ENCODE measurements at places on chromosomes 4 and X.

DNA sequence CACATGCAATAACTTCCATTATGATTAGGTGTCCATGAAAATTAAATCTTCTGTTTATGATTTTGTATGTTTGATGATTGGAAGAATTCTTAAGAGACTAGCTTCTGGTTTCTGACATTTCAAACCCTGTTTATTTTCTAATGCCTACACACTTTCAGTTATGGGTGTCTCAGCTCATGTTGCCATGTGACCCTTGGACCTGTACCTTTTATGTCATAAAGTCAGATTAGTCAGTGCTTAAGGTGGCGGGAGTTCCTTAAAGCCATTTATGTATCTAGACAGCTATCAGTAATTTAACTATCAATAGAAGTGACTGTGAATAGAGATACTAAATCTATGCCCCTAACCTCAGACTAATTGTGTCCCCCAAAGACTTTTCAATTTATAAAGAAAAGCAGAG lies 155.6 kb downstream of the GBA3 start:
- DNase-seq = no peak

GRCh38 chr4:14458463-14458862 lies 543.8 kb upstream of the CPEB2 start:
- DNase-seq = no peak

DNA sequence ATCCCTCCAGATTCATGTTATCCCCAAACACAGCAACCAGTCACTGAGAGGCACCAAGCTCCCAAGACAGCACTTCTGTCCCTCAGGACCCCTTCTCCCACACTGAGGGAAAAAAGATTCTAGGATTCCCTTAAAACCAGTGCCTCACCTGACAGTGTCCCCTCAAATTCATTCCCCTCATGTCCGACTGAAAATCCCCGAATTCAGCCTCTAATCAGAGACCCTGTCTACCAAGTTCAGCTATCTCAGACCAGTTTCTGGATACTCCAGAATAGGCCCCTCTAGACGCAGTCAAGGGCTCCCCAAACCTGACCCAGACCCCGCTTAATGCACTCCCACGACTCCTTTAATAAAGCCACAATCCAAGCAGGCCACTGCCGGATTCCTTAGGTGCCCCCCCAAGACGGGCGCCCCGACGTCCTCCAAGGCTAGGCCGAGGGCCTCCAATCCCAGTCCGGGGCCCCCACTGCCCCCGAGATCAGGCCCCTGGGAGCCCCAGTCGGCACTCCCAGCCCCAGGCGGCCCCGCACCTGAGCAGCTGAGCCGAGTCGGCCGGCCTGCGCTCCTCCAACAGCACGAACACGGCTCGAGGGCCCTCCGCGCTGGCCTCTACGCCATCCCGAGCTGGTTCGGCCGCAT lies 457 bp downstream of the TFE3 start:
- DNase-seq = no peak

DNA sequence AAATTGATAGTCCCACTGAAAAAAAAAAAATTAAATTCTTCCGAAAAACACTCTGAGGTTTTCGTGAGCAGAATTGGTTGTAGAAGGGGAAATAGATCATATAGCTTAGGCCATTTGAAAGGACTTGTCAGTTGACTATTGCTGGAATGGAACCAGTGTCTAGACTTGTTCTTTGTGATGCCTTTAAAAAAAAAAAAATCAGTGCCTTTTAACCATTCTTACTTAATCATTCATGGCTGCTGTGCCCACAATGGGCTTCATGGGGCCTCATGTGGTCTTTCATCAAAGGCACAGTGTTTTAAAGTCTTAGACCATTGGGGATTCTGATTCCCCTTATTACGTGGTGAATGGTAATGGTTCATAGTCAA lies 139.3 kb downstream of the AFF1 start:
- no peak for DNase-seq

DNA sequence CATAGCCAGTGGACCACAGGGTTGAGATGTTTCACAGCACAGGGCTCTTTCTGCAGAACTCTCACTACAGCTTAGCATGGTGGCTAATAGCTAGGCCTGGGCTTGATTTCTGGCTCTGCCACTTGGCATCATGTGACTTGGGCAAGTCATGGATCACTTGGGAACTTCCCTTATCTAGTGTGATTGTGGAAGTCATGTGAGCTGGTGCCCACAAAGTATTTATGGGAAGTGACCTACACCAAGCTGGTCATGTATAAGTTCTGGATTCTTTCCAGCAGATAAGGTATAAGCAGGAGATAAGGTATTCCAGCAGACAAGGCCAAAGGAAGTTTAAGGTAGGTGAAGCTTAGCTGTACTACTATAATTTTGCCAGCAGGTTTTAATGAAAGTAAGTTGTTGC lies 61.0 kb downstream of the REELD1 start:
- DNase-seq = no peak

GRCh38 chr4:35541146-35541887 lies 703.0 kb downstream of the ARAP2 start:
- no peak for DNase-seq

DNA sequence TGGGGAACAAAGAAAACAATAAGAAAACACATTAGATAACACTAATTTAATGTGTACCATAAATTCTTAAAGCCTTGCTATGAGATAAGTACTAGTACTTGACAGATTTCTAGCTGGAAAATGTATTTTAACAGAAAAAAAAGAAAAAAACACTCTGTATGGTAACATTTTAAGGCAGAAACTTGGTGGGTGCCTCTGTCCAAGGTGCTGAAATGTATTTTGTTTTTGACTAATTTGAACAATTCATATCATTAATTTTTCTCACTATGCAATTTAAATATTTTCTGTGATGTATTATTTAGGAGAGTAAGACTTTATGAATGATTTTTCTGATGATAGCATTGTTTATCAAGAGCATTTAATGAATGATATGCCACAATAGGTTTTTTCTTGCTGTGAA lies 107.5 kb downstream of the GABRG1 start:
- no peak for DNase-seq

DNA sequence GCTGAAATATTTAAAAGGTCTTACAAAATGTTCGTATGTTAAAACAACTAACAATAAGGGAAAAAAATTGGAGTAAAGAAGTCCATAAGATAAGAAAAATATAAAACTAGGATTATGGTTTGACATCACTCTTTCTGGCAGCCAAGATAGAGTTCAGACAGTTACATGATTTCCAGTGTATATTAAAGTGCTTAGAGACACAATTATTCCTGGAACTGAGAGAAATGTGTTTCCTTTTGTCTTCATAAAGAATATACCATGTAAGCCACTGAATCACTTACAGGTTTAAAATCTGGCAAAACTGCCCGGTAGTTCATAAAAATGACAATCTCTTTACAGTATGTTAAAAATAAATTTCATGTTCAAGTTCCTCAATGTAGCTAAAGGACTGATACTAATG lies 538.7 kb upstream of the ATOH1 start:
- no peak for DNase-seq

DNA sequence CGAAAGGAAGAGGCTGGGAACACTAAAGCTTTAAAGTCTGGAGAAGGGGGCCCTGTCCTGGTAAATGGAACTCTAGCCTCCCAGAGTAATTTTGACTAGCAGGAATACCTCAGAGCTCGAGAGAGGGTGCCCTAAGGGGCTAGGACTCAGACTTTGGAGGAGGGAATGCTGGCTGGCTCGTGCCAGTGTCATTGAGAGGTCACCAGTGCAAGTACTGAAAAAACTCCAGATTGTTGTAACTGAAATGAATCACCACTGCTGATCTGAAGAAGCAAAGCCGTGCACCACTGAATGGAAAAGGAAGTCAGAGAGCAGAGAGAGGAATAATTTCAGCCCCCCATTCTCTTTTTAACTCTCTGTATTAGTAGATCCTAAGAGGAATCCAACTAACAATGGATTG lies 690.2 kb downstream of the FAT4 start:
- DNase-seq = no peak

DNA sequence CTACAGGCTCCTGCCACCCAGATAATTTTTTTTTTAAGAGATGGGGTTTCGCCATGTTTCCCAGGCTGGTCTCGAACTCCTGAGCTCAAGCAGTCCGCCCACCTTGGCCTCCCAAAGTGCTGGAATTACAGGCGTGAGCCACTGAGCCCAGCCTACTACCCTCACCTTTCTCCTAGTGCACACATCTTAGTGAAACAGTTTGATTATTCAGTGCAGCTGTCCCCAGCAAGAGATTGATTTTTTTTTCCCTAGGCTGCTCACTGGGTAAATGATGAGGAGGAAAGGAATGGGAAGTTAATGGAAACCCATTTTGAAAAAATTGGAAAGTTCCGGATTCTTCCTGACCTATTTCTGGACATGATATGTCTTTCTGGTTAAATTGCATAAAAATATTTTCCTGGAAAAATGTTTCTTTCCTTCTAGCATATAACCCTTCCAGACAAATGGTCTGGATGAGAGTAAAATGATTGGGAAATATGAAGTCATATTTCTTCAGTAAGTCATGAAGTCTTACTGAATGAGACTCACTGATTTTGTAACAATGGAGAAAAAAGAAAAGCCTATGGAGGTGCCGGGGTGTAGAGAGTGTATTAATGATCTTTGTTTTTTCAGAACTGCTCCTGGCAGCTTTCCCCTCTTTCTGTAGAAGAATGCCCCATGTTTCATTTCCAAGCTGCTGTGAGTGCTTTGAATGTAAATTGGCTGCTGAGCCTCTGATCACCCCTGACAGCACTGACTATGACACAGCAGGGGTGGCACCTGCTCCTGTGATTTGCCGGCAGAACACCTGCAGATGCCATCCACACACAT lies 19.5 kb upstream of the ZNF41 start:
- DNase-seq = no peak

DNA sequence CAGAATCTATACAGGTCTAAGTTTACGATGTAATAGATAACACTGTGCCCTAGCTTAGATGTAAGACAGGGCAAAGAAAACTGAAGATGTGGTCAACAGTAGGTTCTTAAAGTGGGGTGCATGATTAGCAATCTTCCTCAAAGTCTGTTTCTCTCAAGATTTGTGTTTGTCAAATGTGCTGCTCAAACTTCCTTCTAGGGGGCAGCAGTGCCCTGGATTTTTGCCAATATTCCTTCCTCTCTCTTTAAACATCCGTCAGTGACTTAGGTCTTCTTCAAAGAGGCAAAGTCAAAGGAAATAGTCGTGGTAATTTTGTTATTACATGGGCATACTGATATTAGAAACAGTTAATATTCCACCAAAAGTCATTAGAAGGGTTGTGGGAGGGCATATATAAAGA lies 4.2 kb upstream of the PDHA2 start:
- no peak for DNase-seq

- no peak for DNase-seq
Observed at GRCh38 chr4:139978692-139979091, 175.3 kb downstream of the MAML3 start.

DNA sequence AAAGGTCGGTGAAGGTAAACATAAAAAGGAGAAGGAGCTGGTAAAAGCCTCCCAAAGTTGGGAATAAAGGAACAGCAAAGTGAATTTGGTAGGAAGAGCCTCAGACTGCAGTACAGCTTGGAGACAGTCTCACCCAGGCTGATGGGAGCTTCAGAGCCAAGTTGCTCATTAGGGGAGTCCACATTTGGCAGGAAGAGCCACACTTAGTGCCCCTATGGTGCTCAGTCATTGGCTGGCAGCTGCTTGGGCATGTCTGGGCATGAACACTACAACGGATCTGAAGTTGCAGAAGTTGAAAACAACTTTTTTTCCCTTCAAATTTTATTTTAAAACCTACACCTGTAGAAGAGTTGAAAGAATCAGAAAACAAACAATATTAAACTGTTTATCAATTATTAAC lies 2497.3 kb downstream of the ARAP2 start:
- no peak for DNase-seq

- DNase-seq = no peak
Observed at GRCh38 chr4:39636531-39637184, 2.0 kb downstream of the SMIM14 start.

GRCh38 chr4:114161809-114162208 lies 182.4 kb upstream of the ARSJ start:
- DNase-seq = no peak

Measured in activated effector memory CD4-positive, alpha-beta T cell treated with Interleukin-2 at 50 U/mL for 16 hours (primary cell).